ENCODE measurements at places on chromosomes 13 and 19.

- no peak for DNase-seq
These were observed 169.7 kb downstream of the KLF5 start for GRCh38 chr13:73228546-73228945.

GRCh38 chr19:40629346-40629745 is 28.2 kb downstream of the LTBP4 start:
- DNase-seq = no peak

DNA sequence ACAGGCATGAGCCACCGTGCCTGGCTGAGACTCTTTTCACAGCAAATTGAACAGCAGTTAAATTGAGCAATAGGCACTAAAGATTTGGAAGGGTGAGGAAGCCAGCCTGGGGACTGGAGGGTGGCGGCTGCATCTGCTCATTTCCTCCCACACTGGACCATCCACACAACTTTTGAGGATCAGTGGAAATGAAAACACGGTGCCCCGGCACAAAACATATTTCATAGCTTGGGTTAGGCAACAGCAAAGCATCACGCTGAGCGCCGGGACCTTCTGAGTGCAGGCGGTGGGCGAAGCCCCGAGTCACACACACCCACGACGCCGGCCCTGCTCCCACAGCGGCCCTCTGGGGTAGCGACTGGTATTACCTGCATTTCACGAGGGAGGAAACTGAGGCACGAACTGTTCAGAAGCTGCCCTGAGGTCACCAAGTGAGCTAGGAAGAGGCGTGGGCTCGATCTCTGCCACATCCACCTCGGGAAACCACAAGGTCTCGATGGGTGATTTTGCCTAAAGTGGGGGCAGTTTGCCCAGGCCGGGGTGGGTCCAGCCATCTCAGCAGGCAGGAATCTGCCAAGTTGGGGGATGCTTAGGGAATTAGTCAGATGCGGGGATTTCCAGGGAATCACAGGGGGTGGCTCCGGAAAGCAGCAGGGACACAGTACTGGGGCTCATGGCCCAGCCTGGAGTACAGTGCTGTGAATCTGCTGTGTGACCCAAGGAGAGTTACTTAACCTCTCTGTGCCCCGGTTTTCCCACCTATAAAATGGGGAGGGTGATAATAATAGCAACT is 3.5 kb upstream of the SBNO2 start:
- peak; percentile 88 for DNase-seq

GRCh38 chr13:113644800-113645199 is 13.2 kb downstream of the ATP4B start:
- DNase-seq = no peak

GRCh38 chr13:28246891-28247290 is 108.5 kb downstream of the PAN3 start:
- DNase-seq = no peak

- DNase-seq = no peak
These were observed 7.8 kb downstream of the PNMA8A start for GRCh38 chr19:46463516-46463915.

DNA sequence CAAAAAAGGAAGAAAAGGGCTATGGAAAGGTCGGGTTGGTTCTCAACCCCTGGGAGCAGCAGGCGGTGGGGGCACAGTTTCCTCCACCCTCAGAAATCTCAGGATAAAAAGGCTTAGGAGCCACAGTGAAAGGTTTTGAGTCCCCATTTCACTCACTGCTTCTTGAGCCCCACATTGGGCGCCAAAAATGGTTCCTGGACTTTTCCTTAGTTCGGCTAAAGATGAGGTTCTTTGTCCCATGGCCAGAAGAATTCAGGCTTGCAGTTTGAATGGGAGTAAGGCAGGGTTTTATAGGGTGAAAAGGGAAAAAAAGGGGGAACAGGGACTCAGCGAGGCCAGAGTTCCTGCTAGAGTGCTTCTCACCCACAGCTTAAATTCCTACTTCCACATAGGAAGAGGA is 179.5 kb downstream of the GGACT start:
- no peak for DNase-seq

- no peak for DNase-seq
These were observed 49.3 kb upstream of the IL17D start for GRCh38 chr13:20654156-20654555.

DNA sequence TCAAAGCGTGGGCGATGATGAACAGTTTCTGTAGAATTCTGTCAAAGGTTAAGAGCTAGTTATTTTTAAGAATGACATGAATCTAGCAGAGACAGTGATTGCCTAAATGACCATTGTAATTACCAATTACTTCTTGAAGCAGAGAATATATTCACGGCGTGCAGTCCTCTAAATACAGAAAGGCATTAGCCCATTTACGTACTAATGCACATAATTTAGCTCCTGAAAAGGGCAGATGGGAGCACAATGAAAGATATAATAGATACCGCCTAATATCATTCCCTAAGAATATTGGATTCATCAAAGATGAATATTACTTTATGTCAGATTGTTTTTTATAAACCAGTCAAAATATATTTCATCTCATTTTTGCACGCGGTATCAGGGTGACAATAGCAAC is 212.4 kb downstream of the URI1 start:
- DNase-seq = no peak

DNA sequence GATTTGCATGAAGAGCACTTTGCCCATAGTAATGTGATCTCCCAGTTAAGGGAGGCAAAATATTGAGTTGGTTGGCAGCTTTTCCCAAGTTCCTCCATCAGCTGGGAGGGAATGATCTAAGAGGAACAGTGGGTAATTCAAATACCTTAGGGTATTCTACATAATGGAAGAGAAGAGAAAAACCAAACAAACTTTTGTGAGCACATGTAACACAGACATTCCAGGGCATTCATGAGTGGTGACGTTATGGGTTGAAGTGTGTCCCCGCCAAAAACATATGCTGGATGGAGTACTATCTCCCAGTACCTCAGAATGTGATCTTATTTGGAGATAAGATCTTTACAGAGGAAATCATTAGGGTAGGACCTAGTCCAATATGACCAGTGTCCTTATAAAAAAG is 220.1 kb downstream of the FOXO1 start:
- peak; percentile 39 for DNase-seq

Data from astrocyte of the cerebellum (primary cell).